ENCODE measurements at places on chromosomes 5 and 9.

DNA sequence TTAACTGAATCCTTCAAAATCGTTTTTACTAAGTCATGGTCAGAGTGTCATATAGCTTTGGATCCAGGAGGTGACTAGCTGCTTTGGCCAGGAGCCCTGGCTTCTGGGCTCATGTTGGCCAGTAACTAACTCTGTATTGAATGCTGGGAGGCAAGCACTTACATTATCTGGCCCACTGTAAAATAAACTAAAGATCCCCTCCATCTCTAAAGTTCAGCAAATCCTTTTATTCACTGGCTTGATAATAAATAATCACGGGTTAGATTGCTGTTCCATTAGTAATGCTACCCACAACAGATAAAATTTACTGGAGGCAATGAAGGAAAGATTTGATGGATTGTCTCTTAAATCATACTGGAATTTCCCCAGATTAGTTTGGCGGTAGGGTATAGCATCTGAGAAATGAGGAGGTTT, 382.2 kb upstream of the TLE4 start:
- DNase-seq = no peak

DNA sequence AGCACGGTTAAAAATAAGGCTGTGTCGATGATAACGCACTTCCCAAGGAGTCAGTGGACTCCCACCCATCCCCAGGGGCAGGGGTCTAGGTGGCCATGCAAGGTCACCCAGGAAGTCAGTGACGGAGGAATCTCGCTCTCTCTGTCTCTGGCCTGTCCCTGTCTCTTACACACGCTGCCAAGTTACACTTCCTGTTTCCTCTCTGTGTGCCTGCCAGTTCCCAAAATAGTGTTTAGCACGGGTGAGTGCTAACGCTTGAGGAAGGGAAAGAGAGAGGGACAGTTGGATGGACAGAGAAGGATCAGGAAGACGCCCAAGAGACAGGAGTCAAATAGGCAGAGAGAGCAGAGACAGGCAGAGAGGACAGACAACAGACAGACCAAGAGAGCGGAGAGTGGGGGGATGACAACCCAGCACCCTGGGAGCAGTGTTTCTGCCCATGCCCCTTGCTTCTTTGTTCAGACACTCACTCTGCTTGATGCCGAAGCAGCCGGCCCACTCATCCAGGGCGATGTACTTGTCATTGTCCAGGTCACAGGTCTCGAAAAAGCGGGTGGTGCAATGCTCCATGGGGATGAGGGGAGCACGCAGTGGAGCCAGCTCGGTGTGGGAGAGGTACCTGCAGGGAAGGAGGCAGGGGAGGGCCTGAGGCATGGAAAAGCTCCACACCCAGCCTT, 23.0 kb downstream of the SPARC start:
- no peak for DNase-seq

DNA sequence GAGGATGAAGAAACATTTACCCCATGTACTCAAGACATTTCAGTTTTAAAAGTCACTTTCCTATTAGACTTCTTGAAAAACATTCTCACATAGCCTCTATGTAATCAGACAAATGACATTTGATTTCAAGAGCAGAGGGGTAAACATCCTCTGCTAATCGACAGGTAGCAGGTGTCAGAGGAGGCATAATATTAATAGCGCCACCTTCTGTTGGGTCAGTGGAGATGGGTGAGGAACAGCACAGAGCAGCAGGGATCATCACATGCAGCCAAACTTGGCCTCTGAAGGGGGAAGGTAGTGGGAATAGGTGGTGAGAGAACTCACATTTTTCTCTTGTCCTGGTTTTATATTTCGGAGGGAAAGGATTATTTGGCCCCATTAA, 3.3 kb upstream of the LSM11 start:
- DNase-seq = no peak

GRCh38 chr5:36417221-36417620, 115.5 kb upstream of the RANBP3L start:
- no peak for DNase-seq

- no peak for DNase-seq
These were observed 930 bp downstream of the SARDH start for GRCh38 chr9:133737071-133737773.

Data from thoracic aorta (tissue), 2 donors.